NCI-H1092 (cell line): ENCODE measurements at places on chromosomes 4 and X.

DNA sequence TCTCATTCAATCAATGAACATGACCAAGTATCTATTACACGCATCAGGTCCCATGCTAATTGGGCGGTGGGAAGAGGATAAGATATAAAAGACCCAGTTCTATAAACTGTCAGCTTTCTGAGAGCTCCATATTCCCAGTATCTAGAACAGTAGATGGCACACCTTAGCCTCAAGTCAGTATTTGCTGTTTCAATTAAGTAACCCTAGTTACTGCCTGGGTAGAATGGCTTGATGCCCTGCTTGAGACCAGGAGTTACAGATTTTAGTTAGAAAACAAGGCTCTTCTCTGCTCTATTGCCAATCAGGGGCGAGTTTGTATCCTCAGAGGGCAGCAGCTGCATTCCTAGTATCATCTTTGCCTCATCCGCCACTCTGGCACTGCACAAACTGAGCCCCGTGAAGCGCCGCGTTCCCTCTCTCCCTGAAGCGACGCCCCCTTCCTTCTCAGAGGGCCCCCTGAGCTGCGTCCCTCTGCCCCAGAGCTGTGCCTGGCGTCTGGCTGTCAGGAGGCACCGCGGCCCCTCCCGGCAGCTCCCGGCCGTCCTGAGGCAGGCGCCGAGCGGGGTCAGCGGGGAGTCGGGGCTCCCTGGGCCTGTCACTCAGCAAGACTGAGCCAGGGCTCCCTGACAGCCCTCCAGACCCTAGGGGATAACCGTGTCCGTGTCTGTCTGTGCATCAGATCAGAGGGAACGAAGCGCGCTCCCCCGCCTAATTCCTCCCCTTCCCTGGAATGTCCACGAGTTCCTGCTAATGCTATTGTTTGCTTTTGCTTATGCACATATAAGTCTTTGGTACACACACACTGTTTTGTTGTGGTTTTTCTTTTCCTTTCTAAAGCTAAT lies 212.4 kb upstream of the TTC29 start:
- DNase-seq, result no peak

DNA sequence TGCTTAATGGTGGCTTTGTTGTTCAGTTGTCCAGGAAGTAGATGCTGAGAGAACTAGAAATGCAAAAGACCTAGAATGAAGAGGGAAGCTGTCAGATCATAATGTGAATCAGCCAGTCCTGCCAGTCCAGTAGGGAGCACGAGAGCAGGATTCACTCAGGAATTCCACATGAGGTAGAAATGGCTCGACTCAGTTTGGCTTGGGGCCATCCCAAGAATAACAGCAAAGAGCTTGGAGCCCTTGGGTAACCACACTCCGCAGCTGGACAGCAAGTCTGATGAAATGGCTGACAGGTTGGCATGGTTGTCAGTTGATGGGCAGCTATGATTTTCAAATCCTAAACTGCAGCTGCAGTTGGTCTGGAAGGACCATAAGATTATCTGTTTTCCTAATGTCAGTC lies 44.5 kb upstream of the WDR1 start:
- no peak for DNase-seq

DNA sequence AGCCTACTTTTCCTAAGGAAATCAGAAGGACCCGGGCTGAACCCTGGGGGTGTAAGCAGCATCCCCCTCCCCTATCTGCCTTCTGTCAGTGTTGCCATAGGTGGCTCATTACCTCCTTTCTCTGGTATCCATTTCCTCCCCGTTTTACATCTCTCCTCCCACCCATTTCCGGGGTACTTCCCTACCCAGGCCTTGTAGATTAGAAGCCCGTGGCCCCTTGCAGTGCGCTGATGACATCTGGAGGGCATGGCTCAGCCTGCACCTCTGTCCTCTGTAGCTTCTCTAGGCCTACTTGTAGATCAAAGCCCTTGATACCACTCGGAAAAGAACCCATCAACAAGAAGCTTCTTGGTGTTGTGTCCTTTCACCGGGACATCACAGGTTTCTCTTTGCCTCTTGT lies 71.8 kb downstream of the NBDY start:
- DNase-seq, result no peak

DNA sequence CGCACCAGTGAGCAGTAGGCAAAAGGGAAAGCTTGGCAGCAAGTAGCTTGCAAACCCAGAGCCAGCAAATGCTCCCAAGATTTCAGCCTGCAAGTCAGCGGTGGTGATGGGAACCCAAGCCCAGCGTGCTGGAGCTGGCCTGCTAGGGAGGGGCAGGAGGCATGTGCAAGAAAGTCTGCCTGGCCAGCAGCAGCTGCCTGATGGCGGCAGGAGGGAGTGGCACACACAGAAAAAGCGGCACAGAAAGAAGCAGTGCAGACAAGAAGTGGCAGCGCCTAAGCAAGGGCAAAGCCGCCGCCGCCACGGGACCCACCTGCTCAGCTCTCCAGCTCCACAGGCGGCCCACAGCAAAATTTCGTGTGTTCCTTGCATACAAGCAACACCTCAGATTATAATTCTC lies 1206.5 kb upstream of the PABPC4L start:
- DNase-seq, result no peak

GRCh38 chr4:157115613-157116335 lies 39.8 kb downstream of the GLRB start:
- DNase-seq, result no peak

DNA sequence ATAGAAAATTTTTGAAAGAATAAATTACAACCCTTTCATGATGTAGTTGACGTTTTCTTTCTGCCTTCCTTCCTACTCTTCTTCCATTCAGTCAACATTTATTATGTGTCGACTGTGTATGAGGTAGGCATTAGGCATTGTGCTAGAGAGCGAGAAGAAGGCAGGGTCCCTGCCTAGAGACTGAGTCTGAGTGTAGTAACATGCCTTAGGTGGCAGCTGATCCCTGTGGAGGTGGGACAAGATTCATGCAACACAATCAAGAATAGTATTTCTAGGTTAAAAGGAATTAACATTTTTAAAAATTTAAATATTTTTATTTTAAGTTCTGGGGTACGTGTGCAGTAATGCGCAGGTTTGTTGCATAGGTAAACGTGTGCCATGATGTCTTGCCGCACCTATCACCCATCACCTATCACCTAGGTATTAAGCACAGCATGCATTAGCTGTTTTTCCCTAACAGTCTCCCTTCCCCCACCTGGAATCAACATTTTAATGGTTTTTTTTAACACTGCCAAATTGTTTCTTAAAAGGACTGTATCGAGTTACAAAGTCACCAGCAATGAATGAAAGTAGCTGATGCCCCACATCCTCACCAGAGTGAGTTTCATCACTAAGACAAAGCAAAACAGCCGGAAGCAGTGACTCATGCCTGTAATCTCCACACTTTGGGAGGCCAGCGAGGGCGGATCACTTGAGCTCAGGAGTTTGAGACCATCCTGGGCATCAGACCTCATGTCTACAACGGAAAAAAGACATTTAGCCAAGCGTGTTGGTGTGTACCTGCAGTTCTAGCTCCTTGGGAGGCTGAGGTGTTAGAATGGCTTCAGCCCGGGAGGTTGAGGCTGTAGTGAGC lies 84.0 kb downstream of the WWC2 start:
- DNase-seq, result peak; percentile 40

- DNase-seq, result no peak
Observed at GRCh38 chr4:153044036-153044435, 107.9 kb downstream of the FHDC1 start.

DNA sequence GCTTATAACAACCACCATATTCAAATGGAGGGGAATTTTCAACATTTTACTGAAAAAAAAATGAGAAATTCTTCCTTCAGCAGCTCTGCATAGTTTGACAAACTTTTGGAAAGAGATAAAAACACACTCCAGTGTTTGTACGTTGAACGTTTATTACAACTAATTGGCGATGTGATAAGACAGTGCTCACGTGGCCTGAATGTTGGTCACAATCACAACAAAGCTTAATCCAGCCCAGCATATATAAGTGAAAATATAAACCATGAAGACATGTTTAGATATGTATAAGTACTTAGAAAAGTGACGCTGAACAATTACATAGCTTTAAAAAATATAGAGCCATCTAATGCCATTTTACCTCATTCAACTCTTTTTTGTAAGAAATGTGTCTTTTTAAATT lies 28.7 kb downstream of the AP1S2 start:
- DNase-seq, result no peak
